Stimulated activated CD8-positive, alpha-beta memory T cell treated with anti-CD3 and anti-CD28 coated beads, Interleukin-7, amount 100 ng/mL, for 1 hour (primary cell): ENCODE measurements at places on chromosomes 2 and 18.

- DNase-seq = no peak
These were observed 4.8 kb downstream of the UXS1 start for GRCh38 chr2:106189325-106189724.

DNA sequence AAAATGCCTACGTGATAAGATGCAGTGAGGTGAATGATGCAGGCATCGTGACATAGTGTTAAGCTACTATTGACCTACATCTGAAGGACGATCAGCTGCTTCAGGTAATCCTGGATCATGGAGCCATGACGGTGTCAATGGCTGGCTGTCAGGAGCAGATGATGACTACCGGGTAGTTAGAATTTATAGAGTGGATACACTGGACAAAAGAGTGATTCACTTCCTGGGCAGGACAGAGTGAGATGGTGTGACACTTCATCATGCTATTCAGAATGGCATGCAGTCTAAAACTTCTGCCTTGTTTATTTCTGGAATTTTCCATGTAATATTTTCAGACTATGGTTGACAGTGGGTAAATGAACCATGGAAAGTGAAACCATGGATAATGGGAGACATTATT, 29.5 kb downstream of the METTL8 start:
- no peak for DNase-seq

GRCh38 chr2:73202156-73203054, at the start of gene NOTO:
Gene NOTO (plus strand): TSS chr2:73202574. CDS start chr2:73202667, 93 bp downstream.
- no peak for DNase-seq

- DNase-seq = no peak
These were observed 157.7 kb downstream of the COL4A4 start for GRCh38 chr2:227006189-227006897.

- no peak for DNase-seq
These were observed 156.5 kb downstream of the TNS1 start for GRCh38 chr2:217846321-217846743.

DNA sequence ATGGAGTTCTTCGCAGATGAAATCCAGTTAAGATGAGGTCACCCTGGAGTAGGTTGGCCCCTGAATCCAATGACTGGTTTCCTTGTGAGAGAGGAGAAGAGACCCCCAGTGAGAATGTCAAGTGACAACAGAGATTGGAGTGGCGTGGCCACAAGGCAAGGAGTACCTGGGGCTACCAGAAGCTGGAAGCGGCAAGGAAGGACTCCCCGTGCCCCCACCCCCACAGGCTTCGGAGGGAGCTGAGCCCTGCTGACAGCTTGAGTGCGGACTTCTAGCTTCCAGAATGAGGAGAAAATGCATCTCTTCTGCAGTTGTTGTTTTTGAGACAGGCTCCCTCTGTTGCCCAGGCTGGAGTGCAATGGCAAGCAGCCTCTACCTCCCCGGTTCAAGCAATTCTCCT, 78.0 kb upstream of the HPCAL1 start:
- no peak for DNase-seq

DNA sequence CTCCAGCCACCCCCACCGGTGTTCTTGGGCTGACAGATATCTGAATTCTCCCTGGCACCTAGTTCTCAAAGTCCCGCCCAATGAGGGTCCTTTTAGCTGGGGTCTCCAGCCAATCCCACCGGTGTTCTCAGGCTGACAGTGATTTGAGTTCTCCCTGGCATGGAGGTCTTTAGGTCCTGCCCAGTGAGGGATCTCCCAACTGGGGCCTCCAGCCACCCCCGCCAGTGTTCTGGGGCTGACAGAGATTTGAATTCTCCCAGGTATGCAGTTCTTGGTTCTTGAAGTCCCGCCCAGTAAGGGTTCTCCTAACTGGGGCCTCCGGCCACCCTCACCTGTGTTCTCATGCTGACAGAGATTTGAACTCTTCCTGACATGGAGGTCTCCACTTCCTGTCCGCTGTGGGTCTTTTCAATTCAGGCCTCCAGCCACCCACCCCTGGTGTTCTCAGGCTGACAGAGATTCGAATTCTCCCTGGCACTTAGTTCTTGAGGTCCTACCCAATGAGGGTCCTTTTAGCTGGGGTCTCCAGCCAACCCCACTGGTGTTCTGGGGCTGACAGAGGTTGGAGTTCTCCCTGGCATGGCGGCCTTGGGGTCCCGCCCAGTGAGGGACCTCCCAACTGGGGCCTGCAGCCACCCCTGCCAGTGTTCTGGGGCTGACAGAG, 154.6 kb downstream of the ANKRD36 start:
- no peak for DNase-seq

- no peak for DNase-seq
These were observed 40.0 kb downstream of the EPC2 start for GRCh38 chr2:148684507-148684906.

- DNase-seq = no peak
These were observed 601.0 kb downstream of the SLC4A3 start for GRCh38 chr2:220228310-220229006.
